ENCODE measurements at places on chromosomes 1 and 21.
A peak's percentile ranks its signal among the peaks of the same experiment; 100 is the strongest.

DNA sequence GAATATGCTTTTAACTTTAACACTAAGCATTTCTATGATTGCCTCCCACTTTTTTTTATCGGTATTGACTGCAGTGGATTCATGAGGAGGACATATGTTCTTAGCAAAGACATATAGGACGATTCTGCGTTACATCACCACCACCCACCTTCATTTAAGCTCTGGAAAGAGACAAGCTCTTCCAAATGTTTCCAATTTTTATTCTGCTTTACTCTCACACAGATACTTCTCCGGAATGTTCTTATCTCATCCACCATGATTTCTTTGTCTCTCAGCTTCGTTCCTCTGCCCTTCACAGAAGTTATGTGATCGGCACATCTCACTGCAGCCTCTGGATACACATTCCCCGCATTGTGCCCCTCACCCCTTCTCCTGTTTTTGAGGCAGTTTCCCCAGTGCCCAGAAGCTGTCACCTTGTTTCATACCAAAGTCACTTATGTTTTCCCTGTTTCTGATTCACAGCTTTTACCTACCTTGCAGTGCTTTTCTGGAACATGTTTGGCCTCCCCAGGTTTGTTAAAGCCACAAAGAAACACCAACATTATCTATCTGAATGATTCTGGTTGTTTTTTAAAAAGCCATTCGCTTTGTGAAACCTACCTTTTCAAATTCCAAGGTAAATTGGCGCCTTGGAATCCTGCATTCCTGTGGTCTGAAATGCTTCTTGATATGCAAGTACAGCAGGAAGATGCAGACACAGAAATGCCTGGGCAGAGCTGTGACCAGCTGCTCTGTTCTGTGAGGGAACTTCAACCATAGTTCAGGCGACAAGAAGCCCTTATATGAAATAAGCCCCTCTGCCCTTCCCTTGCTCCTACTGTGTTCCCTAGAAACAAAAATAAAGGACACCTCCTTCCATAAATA is 1020.2 kb downstream of the TTLL7 start:
- no peak for DNase-seq

- no peak for DNase-seq
These were observed 6.2 kb upstream of the TRIM45 start for GRCh38 chr1:117127795-117128194.

GRCh38 chr1:234611225-234611846 is 1.4 kb upstream of the IRF2BP2 start:
- peak; percentile 93 for DNase-seq

GRCh38 chr1:39754906-39755504 is 16.1 kb downstream of the OXCT2 start:
- DNase-seq = no peak

DNA sequence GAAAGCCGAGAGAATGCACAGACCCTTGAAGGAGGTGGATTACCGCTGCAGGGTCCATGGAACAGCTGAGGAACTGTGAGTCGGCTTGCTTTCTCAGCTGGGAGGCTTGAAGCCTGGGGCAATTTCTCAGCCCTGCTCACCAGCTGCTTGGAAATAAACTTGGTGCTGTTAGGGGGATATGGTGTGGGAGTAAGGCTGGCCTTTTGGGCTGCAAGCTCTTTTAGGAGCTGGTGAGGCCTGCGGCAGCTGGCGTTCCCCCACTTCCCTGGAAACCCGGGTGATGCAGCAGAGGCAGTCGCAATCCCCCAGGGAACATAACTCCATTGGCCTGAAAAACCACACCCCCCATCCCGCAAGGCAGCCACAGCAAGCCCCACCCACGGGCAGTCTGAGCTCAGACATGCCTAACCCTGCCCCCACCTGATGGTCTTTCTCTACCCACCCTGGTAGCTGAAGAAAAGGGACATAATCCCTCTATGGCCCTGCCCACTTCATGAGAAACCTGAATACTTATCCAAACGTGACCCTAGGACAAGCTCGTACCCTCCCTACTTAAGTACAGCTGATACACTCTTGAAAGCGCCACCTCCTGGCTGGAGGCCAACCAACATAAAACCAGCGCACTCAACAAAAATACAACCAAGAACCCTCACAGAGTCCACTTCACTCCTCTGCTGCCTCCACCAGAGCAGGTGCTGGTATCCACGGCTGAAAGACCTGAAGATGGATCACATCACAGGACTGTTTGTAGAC is 1995.8 kb downstream of the NCAM2 start:
- DNase-seq = no peak

- peak; percentile 66 for DNase-seq
These were observed 3.5 kb upstream of the RNF220 start for GRCh38 chr1:44401256-44402228.

DNA sequence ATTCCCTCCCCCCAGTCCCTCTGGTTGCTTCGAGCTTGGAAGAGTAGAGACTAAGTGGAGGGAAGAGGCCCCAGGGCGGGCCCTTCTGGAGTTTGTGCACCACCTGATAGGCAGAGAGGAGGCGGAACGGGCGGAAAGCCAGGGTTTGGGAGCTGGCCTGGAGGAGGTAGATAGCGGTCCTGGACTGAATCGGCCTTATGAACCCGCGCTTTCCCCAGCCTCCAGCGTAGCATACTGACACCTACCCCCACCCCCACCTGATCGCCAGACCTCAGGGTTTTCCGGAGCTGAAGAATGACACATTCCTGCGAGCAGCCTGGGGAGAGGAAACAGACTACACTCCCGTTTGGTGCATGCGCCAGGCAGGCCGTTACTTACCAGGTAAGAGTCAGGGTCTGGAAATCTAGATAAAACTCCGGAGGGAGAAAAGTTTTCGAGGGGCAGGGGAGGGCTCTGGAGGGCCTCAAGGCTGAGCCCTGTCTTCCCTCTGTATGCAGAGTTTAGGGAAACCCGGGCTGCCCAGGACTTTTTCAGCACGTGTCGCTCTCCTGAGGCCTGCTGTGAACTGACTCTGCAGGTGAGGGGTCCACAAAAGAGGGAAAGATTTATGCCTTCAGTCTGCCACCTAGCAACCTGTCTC is 705 bp downstream of the UROD start:
- DNase-seq = peak; percentile 86

DNA sequence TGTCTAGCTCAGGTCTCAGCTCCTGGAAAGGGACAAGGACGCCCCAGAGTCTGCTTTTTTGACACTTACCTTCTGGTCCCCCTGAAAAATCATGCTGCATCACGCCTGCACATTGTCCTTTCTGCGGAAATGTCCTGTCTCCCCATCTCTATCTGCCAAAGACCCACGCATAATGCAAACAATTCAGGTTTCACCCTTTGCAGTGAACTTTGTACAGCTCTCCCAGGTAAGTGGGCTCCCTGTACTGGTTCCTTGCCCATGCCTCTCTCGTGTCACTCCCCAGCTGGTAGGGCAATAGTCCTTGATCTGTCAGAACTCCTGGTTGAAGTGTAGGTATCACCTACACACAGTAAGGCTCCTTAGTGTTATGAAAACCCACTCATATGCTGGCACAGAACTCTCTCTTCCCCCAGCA is 102.9 kb upstream of the IRF2BP2 start:
- DNase-seq = no peak

- DNase-seq = no peak
These were observed 55.5 kb upstream of the DYNLT5 start for GRCh38 chr1:66696771-66697170.

- DNase-seq = no peak
These were observed 282.0 kb downstream of the PTPRU start for GRCh38 chr1:29518183-29518835.

DNA sequence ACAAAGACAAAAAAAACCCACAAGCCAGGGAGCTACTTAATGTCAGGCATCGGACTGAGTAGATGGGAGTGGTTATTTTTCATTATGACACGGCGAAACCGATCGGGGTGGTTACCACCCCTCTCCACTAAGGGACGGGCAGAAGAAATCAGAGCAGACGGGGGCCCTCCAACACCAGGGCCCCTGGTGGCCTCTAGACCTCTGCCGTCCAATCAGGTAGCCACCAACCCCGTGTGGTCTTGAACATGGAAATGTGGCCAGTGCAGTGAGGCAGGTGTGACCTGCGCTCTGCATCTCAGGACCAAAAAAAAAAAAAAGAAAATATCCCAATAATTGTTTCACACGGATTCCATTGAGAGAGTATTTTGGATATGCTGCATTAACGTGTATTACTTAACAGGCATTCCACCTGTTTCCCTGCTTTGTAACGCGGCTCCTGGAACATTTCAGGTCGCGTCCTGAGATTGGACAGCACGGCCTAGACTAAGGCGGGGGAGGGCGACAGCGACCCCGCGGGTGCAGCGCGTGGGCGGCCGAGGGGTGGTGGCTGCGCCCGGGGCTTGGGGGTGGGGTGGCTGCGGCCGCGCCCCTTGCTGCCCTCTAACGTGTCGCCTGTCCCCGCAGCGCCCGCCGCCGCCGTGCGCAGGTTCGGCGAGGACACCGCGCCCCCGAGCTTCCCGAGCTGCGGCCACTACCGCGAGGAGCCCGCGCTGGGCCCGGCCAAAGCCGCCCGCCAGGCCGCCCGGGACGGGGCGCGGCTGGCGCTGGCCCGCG is 48.3 kb downstream of the SIM2 start:
- no peak for DNase-seq

DNA sequence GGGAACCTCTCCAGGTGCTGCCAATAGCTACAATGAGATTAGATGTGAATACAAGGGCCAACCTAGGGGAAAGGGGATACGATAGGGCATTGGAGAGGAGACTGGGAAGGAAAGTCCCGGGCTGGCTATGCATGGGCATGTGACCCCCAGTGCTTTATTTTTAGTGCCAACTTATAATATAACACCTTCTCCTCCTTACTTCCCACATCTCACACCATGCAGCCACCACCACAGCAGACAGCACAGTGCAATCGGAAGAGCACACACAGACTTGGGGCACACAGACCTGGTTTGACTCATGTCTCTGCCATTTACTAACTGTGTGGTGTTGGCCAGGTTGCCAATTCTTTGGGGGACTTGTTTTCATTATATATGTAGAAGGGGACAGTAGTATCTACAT is 85.4 kb downstream of the TOMM20 start:
- DNase-seq = no peak

- peak; percentile 58 for DNase-seq
These were observed 27.1 kb upstream of the PLEKHM2 start for GRCh38 chr1:15657021-15657420.

GRCh38 chr1:12407050-12407961 is 177.5 kb downstream of the VPS13D start:
- peak; percentile 86 for DNase-seq

- DNase-seq = no peak
These were observed 21.8 kb downstream of the UQCRHL start for GRCh38 chr1:15785683-15786082.

GRCh38 chr1:14977338-14977931 is 176.1 kb upstream of the TMEM51 start:
- DNase-seq = no peak

DNA sequence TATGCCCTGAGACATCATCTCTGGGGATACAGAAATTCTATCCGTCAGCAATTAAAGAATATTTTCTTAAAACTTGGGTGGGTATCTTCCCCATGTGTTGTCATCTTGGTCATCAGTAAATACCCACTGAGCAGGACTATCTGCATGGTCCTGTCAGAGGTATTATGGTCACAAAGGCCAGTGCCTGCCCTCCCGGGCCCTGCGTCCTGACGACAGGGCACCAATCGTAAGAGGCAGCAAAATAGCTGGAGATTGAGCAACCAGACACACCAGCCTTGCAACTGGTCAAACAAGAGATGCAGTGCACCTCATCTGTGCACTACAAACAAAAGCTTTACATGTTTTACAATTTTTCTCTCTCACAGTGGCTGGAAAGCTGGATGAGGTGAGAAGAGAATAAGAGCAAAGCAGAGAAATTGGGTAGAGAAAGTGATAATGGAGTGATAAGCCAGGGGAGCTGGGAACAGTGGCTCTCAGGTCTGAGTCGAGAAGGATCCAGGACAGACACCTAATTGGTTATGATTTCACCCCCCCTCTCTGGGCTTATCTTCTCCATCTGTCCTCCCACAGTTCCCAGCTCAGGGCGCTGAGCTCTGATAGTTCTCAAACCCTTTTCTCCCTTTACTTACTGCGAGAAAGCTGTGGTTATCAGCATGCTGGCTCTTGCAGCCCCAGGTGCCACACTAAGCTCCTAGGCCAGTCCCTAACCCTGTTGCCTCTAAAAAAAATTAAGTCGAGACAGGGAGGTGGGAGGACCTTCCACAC is 8.8 kb upstream of the SRP9 start:
- DNase-seq = no peak

DNA sequence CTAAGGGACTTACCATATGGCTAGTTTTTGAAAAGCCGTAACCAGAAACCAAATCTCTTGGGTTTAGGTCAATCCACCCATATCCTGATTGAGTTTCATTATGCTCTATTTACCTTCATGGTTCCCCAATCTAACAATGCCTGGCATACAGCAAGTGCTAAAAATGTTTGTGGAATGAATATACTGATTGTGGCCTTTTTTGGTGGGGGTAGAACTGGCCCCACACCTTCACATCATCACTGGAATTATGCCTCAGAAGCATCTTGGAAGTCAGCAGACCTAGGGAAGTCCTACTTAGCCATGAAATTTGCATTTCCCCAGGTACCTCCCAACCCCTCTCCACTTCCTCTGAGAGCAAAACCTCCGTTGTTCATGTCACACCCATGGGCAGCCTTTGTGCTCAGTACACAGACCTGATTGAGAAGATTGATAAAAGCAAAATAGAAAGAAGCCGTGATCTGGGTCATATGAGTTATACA is 17.8 kb upstream of the SLAMF1 start:
- DNase-seq = no peak

DNA sequence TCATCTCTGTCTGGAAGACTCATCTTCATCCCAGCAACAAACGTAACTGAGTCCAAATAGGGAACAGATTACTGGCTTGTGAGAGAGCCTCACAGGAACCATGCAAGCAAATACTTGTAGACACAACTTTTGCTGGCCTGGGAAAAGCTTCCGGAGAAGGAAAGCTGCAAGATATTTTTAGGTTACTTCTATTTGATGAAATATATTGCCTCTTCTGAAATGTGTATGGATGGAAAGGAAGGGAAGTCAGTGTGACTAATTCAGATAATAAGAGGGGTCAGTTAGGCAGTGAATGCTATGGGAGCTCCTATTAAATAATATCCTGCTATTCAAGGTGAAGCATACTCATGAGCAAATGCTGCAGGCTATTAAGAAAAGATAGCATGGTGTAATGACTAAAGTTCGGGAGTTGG is 20.4 kb upstream of the FGGY start:
- no peak for DNase-seq

DNA sequence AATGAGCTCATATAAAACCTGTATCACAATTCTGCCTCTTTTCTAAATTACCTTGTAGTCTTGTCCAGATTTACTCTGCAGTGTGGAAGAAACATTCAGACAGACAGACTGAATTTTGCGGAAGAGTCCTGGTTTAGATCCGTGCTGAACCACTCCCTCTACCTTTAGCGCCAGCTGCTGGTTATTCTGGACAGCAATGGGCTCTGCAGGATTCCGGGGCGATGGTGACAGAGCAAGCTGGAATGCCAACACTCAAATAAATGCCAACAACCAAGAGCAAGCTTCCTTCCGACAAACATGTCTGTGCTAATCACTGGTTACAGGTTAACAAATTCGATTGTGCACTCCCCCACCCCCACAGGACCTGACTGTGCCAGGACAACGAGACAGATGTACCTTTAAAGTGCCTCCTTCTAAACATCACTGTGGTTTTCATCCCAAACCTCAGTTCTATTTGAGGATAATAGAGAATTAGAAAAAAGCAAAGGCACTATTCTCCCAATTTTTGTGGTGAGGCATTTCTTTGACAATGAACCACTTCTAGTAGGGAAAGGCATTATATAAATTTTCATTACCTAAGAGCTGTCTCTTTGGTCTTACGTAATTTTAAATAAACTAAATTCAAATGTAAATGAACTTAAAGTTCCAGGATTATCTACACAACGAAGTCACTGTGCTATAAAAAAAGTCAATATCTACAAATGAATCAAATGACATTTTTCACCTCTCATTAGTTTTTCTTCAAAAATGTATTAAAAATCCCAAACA is 90.4 kb downstream of the INTS7 start:
- DNase-seq = no peak

- no peak for DNase-seq
These were observed 6.4 kb upstream of the SPRR5 start for GRCh38 chr1:152940614-152941013.
